DMS153 (cell line): ENCODE measurements at places on chromosomes 6 and 20.

DNA sequence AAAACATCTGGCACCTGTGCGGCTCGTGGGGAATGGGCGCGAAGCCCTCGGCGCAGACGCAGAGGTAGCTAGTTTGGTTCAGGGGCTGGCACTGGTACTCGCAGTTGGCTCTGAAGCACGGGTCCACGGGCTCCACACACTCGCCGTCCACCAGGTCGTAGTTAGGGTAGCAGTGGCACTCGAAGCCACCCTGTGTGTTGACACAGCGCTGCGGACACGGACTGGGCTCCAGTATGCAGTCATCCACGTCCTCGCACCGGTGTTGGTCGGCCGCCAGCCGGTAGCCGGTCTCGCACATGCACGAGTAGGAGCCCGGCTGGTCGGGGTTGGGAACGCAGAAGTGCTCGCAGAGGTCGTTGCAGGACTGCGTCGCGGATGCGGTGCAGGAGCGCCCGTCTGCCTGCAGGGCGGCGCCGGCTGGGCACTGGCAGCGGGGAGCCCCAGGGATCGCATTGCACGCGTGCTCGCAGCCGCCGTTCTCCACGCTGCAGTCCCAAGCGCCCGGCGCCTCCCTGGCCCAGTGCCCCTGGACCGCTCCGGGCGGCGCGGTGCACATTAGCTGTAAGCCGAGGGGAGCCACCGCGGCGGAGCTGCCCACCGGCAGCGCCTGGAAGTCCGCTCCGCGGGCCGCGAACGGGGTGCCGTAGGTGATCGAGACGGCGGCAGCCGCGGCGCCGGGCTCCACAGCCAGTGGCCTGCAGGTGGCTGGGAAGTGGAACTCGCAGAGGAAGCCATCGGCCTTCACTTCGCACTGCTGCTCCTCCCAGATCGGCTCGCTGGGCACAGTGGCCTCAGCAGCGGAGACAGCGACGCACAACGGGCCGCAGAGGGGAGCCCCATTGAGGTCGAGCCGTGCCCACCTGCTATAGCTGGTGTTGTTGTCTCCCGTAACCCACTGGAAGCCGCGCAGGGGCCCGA lies 930 bp downstream of the THBD start:
- DNase-seq, result peak; percentile 52

DNA sequence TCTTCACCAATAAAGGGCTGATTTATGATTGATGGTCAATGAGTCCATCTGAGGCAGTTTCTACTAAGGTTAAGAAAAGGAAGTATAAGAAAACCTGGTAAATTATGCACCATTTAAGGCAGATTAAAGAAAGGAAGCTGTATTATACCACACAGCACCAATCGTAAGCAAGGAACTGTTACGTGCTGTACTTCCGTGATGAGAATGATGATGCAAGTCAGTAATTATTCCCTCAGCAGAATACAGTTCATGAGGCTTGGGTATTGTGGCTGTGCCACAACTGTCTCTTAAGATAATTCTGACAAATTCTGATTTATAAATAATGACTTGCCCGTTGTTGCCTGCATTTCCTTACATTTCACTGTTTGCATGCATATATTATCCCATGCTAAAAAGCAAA lies 699.0 kb downstream of the HDGFL1 start:
- DNase-seq, result no peak

DNA sequence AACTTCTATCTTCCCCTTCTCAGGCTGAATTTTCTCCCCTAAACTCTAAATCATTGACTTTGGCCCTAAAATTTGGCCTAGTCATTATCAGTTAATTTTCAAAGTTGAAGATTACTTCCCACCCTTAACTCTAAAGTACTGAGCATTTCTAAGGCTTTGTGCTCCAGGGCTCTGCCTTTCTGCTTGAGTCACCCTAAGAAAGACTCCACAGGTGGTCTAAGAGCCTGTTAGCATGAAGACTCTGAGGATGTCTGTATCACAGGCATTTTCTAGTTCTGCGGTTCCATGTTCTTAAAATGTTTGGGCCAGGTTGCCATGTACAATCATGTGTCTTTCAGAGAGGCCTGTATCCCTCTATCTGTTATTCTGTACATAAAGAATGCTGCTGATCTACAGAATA lies 808.1 kb upstream of the MANEA start:
- DNase-seq, result no peak

DNA sequence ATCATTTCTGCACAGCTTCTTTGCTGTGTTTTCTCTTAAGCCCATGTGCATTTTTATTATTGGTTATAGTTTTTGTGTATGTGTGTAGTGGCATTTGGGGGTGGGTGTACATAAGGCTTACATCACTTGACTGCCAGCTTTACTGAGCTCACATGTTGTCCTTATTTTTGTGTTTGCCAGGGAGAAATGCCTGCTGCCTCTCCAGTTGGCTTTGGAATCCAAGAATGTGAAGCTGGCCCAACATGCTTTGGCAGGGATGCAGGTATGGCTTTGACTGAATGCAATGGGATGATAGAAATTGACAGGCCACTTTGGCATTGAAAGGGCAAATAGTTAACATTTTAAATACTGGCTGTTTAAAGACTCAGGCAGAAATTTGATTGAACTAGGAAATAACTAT lies 11.4 kb downstream of the PBOV1 start:
- no peak for DNase-seq

GRCh38 chr6:36776167-36776566 lies 63.1 kb downstream of the CPNE5 start:
- no peak for DNase-seq

DNA sequence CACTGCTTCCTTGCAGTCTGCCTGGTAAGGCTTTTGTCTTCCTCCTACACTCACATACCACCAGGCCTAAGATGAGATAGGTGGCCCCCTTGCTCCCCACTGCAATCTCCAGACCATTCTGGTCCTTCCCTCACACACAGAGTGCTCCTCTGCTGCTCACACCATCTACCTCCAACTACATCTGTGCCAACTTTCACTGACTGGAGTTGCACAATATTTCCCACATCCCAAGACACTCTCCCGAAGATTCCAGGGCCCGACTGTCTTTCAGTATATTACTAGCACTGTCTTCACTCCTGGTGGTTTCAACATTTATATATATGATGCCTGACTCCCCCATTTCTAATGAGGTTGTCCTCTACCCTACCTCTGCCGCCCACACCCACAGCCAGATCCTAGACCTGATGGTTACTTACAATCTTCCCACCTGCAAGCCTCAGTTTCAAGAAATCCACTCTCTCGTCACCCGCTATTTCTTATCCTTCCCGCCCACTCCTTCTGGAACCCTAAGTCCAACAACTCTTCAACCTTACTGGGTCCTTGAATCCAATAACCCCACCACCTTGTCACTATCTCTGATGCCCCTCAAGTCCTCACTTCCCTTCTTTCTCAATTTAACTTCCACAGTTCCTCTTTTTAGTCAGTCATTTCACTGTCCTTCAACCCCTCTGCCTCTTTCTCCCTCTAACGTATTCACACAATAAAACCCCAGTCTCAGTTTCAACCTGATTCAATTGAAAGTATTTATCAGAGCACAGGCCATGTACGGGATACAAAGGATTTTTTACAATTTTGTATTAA lies 21.6 kb downstream of the RALGAPA2 start:
- no peak for DNase-seq

DNA sequence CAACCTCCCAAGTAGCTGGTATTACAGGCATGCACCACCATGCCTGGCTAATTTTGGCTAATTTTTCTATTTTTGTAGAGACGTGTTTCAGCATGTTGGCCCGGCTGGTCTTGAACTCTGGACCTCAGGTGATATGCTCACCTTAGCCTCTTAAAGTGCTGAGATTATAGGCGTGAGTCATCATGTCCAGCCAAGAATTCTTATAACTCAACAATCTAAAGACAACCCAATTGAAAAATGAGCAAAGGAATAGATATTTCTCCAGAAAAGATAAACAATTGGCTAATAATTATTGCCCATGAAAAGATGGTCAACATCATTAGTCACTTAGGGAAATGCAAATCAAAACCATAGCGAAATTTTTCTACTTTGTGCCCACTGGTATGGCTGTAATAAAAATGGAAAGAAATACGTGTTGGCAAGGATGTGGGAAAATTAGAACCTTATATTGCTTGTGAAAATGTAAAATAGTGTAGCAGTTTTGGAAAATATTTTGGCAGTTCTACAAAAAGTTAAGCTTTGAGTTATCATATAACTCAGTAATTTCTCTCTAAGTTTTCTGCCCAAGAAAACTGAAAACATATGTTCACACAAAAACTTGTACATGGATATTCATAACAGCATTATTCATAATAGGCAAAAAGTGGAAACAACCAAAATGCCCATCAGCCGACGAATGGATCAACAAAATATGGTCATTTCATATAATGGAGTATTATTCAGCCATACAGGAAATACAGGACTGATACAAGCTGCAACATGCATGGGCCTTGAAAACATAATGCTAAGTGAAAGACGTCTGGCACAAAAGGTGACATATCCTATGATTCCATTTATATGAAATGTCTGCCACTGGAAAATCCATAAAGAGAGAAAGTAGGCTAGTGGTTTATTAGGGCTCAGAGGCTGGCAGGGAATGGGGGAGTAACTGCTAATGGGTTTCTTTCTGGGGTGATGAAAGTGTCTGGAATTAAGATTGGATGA lies 87.8 kb downstream of the UTRN start:
- DNase-seq, result no peak

- DNase-seq, result no peak
Observed at GRCh38 chr6:150260931-150261330, 107.9 kb upstream of the IYD start.

- no peak for DNase-seq
Observed at GRCh38 chr20:9280666-9281065, 211.8 kb downstream of the PLCB4 start.

- DNase-seq, result no peak
Observed at GRCh38 chr6:42979523-42980177, 669 bp upstream of the PEX6 start.

DNA sequence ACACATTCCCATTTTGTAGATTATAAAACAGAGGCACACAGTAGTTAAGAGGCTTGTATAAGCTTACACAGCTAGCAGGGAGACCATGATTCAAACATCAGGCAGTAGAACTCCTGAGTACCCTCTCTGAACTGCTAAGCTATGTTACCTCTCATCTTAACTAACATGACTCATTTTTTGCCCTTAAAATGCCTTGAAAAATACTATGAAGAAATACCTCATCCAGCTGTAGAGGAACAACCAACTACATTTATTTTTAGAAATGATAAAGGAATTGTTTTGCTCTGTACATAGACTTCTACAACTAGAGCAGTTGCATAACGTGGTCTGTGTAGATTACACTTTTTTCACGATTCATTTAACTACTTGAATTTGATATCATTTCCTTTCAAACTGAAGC lies 102.1 kb downstream of the FLRT3 start:
- no peak for DNase-seq

DNA sequence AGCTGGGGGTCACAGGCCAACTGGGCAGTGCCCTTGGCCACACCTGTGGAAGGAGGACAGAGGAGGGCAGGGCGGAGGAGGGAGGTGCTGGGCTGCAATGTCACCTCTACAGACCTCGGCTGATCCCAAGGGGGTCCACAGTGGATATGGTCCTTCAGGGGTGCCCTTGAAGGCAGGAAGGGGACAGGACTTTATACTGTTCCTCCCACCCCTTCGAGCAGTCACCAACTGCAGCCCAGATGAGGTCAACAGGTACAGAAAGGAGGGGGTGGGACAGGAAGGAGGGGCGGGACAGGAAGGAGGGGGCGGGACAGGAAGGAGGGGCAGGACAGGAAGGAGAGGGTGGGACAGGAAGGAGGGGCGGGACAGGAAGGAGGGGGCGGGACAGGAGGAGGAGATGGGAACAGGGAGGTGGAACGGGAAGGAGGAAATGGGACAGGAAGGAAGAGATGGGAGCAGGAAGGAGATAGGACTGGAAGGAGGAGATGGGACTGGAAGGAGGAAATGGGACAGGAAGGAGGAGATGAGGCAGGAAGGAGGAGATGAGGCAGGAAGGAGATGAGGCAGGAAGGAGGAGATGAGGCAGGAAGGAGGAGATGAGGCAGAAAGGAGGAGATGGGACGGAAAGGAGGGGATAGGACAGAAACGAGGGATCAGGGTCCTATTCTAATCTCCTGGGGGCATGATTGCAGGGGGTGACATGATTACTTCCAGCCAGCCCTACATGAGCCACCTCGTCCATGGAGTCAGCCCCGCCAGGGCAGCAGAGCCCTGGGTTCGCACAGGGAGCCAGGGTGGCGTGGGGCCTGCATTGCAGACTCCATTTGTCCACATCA lies 19.4 kb upstream of the MRGBP start:
- peak; percentile 44 for DNase-seq

DNA sequence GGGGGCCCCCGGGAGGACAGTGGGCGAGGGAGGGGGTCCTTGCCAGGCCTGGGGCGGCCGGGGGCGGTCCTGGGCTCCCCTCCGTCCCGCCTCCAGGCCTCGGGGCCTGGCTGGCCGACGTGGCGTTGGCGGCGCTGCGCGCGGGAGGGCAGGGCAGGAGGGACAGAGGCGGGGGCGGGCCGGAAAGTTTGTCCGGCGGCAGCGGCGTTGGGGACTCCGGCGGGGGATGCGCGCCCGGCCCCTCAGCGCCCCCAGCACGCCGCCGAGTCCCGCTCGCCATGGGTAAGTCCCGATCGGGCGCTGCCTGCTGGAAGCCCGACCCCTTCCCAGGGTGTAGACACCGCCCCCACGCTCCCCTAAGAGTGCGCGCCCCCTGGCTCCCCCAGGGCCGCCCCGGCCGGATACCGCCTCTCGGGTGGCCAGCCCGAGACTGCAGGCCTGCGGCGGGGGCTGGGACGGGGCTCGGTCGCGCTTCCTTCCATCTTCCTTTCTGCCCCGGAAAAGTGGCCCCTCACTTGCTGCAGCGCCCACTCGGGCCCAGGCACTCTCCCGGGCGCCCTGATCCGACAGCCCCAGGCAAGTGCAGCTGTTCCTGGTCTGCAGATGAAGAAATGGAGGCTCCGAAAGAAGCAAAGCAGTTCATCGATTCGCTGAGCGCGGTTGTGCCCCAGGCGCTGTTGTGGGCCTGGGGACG lies at the start of gene SLC2A10:
Gene SLC2A10 (plus strand): TSS at position 191 of the 694 bp plus-strand sequence. CDS start 88 bp downstream, at position 279.
- no peak for DNase-seq

DNA sequence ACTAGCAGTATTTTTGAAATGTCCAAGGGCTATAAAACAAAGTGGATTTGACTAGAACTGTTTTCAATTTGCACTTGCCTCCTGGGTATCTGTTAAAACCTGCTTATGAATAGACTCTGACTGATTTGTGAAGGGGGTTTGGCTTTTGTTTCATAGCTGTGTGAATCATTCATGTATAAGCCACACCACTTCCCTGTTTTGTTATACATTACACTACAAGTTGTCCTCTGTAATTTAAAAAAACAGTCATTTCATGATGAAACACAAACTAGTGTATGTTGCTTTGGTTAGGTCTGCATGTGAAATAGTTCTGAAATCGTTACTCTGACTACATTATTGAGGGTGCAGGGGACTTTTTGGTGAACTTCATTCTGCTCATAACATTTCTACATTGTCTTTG lies 121.7 kb downstream of the NKAIN2 start:
- peak; percentile 76 for DNase-seq
